Right renal pelvis (tissue), 4 donors: ENCODE measurements at places on chromosomes 16 and 17. TPM values are rescaled to one million over a fixed set of nuclear protein-coding genes. Genes with fewer than 3 reads are reported as not detected.

Gene SLC43A2
- polyA plus RNA-seq, result 29.6 TPM

Gene RHBDL3
- polyA plus RNA-seq, result 1.8 TPM

Gene VMO1
- polyA plus RNA-seq, result 0.31 TPM

Gene SPN
- 2.7 TPM for polyA plus RNA-seq

Gene SMPD3
- polyA plus RNA-seq, result 1.5 TPM

DNA sequence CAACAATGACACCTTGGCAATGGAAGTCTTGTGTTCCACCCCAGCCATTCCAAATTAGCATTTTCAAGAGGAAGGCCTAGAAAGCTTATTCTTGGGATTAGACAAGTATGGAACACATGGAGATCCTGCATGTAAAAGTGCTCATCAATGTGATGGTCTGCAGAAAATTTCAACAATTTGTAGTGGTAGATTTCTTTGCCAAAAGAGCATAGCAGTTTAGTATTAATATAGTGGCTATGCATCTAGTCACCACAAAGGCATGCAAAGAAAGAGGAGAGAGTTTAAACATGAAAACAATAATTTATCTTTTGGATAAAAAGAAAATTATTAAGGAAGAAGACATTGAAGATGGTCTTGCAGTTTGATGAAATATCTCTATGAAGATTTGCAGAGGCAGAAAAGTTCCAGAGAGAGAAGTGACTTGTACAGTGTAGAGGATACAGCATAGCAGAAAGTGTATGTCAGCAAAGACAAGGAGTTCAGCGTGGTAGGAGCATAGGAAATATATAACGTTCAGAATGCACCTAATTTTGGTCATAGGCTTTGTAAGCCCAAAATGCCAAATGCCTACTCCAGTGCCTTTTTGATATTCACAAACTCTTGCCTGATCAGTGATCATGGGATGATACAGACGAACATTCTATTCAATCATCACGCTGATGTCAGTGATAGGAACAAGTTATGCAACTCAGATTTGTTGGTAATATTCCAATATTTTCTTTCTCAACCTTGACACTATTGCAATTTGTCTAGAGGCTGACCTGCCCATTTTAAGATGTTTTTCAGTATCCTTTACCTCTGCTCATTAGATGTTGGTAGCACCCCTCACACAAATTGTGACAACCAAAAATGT, 727.9 kb upstream of the SOX9 start:
- no peak for DNase-seq

- DNase-seq, result no peak
These were observed 27.6 kb downstream of the NXPH3 start for GRCh38 chr17:49603238-49603637.

DNA sequence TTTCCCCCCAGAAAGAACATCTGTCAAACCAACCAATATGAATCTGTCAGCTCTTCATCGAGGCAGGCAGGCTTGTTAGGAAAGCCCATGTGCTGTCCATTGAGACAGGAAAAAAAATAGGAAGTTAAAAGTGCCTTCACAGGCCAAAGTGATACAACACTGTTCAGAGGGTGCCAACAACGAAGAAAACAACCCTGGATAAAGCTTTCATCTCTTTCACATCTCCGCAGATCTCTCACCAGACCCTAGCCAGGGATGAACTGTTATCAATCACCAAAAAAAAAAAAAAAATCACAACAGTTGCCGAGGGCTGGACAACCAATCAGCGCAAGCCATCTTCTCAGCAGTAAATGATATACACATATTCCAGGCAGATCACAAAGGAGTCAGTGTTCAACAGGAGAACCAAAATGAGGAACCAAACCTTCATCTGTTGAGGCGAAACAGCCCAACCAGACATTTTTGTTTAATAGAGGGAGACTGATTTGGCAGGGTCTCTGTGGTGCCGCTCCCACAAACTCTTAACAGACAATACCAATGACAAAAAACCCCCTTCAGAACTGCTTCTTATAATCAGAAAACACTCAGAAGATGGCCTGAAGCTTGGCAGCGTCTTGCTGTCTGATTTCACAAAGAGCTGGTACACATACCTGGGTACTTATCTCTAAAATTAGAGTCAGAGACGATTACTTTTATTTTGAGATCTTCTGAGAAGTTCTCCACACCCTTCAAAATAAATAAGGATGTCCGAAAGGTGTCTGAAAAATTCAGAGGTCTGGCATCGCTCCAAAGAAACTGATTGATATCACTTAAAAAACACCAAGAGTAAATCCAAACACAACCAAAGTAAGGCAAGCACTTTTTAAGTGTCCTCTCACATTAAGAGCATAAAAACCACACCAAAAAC, 1.8 kb downstream of the MAP3K14 start:
- DNase-seq, result no peak
